NCI-H510A (cell line): ENCODE measurements at places on chromosomes 1 and 21.

GRCh38 chr1:31931593-31932225 lies 6.5 kb downstream of the PTP4A2 start:
- DNase-seq = no peak

- DNase-seq = no peak
Observed at GRCh38 chr1:41863718-41864117, 55.0 kb downstream of the HIVEP3 start.

DNA sequence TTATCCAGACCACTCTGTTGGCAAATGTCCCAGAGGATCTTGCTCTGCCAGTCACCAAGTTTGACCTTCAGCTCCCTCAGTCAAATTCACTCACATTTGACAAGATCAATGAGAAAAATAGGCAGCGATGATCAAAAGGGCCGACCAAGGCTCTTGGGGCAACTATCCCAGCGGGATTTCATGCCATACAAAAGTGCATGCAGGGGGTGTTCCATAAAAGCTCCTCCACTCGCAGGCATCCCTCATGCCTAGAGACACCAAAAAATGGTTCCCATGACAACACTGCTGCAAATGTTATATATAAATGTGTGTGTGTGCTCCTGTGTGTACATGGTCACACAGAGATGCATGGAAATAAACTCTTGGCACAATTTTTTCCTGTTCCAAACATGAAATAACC lies 16.2 kb upstream of the EIF4G3 start:
- no peak for DNase-seq

DNA sequence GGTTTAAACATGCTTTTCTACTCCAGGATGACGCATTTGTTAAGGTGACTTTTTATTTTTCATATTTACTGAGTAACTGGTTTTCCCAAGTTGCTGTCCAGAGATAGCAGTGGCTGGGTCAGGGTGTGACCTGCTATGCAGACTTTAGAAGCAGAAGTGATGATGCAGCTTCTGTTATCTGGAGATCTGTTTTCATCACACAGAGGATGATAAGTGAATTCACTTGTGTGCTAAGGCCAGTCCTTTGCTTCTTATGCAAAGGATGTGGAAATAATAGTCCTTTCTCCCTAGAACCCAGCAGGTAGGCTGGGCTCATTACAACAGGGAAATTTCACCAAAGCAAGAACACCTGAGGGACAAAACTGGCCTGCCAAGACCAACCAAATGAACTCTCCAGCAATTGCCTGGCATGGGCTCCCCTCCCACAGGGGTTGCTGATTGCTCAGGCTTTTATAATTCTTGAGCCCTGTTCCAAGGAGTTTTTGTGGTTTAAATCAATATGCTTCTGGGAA lies 97.8 kb upstream of the LPGAT1 start:
- no peak for DNase-seq

GRCh38 chr1:1302951-1303509 lies 4.7 kb downstream of the ACAP3 start:
- no peak for DNase-seq

DNA sequence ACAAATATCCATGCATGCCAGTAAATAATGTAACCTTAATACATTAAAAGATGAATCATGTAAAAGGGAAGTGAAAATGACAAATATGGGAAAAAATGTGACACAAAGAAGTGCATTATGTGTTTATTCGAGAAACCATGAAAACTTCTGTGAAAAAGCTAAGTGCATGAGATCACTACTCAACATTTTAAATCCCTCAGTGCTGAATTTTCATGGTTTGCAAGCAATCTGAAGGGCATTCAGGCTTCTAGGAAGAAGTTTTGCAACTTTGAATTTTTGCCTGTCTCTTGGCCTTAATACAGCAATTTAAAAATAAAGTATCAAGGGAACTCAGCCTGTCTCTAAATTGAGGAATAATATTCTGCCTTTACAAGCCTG lies 78.2 kb downstream of the MAP3K7CL start:
- no peak for DNase-seq
